ENCODE measurements at places on chromosomes 4 and X. TPM values are rescaled to one million over a fixed set of nuclear protein-coding genes. Genes with fewer than 3 reads are reported as not detected.

GRCh38 chrX:134981910-134982309 is 8.9 kb upstream of the SMIM10 start:
- DNase-seq = no peak

DNA sequence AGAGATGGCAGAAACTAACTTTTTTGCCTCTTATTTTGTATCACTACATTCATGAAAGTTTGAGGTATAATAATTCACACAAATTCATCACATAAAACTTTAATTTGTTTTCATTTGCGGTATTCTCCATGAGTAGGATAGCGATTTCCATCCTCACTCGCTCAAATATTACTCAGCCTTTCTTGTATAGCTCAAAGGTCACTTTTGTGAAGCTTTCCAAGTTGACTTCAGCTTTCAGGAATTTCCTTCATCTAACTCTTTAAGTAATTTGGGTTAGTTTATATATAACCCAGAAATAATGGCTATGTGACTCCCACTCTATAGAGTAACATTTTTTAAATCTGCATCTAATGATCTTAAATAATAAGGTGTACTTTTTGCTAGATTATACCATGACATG is 314.4 kb downstream of the IL1RAPL1 start:
- DNase-seq = no peak

DNA sequence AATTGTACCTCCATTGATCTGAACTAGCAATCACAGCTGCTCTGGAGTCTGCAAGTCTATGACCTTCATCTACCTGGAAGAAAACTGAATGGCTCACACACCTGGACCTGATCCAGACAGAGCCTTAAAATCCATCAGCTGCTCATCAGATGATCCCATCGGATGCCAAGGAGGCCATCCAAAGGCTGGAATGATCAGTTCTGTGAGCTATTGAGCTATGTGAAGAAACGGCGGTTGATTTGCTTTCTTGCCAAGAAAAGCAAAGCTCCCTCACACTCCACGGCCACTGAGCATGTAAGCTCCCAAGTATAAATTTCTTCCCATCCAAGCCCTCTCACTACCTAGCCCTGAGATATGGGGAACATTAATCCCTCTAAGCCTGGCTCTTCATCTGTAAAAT is 63.1 kb downstream of the RELL1 start:
- no peak for DNase-seq

REELD1 gene
- polyA plus RNA-seq = not detected

DNA sequence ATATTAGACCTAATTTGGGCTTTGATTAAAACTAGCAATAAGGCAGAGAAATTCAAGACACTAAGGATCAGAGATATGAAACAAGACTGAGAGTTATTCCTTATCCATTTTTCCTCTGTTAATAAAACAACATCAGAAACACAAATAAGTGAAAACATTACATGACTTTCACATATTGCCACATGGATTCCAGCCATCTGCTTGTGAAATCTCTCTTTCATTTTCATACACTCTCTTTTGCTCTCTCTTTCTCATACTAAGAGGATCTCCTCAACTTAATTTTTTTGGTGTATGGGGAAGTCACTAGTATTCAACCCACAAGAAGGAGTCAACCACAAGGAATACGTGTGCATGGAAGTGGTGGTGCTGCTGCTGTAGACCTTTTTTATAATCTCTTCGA is 183.0 kb downstream of the LDB2 start:
- no peak for DNase-seq

DNA sequence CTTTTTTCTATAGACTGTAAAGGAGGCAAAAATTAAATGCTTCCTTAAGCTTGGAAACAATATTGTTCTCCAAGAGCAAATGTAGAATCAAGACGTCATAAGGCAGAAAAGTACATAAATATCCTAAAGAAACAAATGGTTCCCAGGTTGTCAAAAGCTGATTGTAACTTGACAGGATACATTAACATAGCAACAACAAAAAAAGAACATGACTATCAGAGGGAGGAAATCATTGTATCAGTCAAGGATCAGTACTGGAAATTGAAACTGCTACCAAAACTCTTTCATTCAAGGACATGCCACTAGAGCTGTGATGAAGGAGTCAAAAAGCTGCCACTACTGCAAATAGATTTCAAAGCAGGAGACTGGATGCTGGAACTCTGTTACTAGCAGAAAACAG is 168.3 kb downstream of the BTC start:
- DNase-seq = no peak

DNA sequence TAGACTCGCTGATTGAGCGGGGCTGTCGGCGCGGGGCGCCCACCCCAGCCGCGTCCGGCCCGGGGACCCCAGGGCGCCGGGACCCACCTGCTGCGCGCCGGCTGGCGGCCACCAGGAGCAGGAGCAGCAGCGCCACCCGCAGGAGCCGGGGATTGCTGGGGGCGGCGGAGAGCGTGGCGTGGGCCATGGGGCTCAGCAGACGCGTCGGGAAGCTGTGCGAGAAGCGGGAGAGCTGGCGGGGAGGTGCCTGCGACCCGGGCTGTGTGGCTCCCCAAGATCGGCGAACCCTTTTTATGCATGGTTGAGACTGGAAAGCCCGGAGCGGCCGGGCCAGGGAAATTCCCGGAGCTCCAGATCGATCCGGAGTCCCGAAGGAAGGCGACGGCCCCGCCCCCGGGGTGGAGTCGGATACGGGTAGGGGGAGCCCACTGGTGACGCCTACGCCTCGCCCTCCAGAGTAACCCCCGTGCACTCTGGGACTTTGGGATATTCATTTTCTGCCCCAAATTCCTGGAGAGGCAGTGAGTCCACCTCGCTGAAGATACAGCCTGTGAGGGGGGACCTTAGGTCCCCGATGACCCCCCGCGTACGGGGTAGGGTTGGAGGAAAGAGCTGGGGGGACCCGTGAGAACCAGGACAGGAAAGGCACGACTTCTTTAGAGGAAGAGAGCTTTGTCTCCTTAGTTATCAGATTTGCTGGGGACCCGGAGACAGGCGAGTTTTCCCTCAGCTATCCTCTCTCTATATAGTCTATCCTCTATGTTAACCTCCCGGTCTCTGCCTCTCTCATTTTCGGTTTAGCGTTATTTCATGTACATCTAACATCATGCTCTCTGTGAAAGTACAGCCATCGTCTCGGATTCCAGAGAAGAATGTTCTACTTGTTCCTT is at the start of gene CXCL3:
TSS of gene CXCL3 (minus strand) at position 265 of the 890 bp plus-strand sequence. CDS start at position 187, 78 bp downstream.
- DNase-seq = no peak

PKD2 gene
- polyA plus RNA-seq = 1.2 TPM

DNA sequence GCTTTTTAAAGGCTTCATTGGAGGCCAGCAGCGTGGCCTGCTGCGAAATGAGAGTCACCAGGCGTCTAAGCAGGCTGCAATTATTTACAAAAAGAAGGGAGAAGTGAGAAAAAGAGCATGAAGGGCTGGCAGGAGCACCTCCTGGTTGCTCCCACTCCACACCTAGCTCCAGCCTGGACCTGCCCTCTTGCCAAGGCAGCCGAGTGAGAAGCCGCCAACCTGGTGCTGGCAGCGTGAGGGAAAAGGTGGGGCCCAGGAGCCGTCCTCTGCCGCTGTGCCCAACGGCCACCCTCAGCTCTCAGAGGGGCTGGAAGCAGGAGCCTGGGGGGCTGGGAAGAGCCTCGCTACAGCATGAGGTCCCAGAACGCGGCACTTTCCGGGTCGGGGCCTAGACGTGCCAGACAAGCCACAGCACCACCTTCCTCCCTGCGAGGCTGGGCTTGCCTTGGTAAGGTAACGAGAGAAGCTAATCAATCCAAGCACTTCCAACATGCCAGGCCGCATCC is 16.3 kb downstream of the SLC6A8 start:
- no peak for DNase-seq

DNA sequence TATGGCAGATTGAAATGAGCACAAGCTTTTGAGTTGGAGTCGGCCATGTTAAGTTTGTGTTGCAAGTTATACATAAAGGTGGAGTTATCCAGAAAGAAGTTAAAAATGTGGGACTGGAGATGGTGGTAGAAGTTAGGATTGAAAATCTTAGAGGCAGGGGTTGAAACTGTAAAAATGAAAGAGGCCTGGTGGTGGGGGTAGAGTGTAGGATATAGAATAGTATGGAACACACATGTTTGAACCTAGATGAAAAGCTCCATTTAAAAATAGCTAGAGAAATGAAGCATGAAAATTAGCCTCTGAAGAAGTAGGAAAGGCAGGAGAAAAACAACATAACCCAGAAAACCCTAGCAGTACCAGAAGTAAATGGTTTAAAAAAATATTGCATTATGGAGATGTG is 131.8 kb upstream of the ENPEP start:
- DNase-seq = no peak

SUPT20HL1 gene
- polyA plus RNA-seq = not detected

- DNase-seq = no peak
Observed at GRCh38 chrX:18353931-18354368, 538 bp downstream of the SCML2 start.

- DNase-seq = no peak
Observed at GRCh38 chrX:122464341-122464740, 719.7 kb upstream of the GRIA3 start.

GRCh38 chr4:108991551-108992328 is 228.9 kb upstream of the ETNPPL start:
- no peak for DNase-seq

CXorf58 gene
- polyA plus RNA-seq = not detected

TMPRSS11A gene
- not detected for polyA plus RNA-seq

GNL3L gene
- 14.6 TPM for polyA plus RNA-seq

XAGE1A gene
- polyA plus RNA-seq = not detected

PAGE5 gene
- not detected for polyA plus RNA-seq

DNA sequence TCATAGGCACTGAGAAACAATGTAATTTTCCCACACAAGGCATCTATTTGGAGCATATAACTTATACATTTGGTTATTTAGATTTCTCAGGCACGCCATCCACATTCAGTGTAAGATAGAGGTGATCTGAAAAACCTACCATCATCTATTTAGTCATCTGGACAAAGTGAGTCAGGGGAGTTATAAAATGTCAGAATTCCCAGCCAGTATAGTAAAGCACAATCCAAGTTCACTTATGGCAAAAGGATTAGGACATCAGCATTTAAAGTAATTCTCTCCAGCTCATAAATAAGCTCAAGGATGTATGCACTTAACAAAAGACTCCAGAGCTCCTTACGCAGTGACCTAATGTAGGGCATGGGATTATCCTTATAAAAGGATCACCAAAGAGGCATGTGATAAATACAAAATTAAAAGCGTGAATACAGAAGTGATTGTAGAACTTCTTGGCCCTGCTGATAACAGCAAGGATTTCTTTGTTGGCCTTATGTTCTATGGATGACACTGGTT is 65.3 kb upstream of the DCLK2 start:
- no peak for DNase-seq

DNA sequence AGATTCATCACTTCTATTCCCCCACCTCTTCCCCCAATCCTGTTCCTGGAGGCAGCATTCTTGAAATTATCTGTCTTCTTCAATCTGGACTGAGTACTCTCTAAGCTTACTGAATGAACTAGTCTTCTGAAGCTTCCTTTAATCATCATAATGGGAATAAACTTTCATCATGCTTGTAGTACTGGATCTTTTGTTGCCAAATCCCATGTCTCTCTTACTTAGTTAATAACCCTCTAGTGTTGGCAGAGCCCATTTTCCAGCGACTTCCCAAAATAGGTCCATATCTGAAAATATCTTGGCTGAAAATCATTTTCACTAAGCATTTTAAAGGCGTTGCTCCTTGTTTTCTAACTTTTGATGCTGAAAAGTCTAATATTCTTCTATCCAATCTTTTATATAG is 39.6 kb downstream of the RPS6KA3 start:
- no peak for DNase-seq

DNA sequence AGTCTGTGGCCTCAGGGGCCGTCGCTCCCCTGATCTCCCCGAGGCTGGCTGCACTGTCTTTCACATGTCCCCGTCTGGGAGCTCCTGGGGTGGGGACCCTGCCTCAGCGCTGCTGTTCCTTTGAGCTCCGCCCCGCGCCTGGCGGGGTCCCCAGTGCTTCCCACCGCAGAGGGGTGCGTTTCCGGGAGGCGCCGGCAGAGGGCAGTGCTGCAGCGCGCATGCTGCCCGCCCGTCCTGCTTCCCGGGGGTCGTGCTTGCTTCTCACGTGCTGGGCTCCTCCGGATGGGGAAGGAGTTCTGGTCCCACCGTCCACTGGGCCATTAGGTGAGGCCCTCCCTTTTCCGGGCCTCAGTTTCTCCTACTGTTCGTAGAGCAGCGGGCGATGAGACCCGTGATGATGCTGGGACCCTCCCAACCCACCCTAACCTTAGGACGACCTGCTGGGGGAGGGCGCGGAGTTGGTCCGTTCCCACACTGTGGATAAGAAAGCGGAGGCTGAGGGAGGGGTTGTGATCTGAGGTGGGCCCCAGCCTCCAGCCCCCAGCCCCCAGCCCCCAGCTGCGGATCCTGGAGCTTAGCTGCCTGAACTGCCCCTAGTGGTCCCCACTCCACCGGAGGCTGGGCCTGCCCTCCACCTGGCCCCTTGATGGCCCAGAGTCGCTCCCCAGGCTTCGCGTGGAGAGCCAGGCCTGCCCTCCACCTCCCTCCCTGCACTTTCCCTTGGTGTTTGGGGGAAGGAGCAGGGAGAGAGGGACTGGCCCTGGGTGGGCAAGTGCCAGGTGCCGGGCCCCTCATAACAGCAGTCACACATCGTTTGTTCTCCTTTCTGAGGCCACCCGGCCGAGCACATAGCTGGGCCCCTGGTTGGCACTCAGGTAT is 15.3 kb downstream of the CPZ start:
- DNase-seq = no peak

UBA6 gene
- polyA plus RNA-seq = 11.7 TPM

ENPEP gene
- not detected for polyA plus RNA-seq

- no peak for DNase-seq
Observed at GRCh38 chr4:73575660-73576059, 44.6 kb downstream of the RASSF6 start.

DNA sequence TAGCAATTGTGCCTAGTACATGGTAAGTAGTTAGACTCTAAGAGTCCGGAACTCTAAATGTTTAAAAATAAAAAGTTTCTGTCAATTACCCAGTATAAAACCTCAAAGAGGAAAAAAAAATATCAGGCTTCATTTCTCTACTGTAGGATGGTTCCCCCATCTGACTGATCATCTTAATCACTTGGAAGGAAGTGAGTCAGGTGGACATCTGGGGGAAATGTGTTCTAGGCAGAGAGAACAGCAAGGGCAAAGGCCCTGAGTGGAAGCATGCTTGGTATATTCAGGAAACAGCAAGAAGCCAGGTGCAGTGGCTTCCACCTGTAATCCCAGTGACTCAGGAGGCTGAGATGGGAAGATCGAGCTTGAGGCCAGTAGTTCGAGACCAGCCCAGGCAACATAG is 2.9 kb upstream of the EIF1AX start:
- no peak for DNase-seq

GRCh38 chr4:55303760-55304165 is 42.3 kb upstream of the SRD5A3 start:
- DNase-seq = no peak

PTTG2 gene
- not detected for polyA plus RNA-seq

DNA sequence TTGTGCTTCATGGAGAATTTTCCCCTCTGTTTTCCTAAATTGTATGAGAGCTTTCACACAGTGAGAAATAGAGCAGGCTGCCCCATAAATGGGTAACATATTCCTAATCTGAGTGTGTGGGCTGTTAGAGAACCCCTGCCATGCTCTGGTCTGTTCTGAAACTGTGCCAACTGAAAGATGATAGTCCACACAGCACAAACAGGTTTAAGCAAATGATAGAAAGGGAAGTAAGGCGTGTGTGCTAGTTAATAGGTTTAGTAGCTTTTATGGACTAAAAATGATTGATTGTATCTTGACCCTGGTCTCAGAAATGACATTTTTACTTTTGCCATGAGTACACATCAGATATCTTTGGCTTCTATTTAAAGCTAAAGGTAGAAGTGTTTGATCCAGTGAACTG is 106.2 kb downstream of the PRRG1 start:
- DNase-seq = no peak

FAM47E gene
- polyA plus RNA-seq = not detected
